SK-N-SH treated with all-trans-retinoic acid at 6 μM for 48 hours (cell line): ENCODE measurements at places on chromosomes 12 and 14.

DNA sequence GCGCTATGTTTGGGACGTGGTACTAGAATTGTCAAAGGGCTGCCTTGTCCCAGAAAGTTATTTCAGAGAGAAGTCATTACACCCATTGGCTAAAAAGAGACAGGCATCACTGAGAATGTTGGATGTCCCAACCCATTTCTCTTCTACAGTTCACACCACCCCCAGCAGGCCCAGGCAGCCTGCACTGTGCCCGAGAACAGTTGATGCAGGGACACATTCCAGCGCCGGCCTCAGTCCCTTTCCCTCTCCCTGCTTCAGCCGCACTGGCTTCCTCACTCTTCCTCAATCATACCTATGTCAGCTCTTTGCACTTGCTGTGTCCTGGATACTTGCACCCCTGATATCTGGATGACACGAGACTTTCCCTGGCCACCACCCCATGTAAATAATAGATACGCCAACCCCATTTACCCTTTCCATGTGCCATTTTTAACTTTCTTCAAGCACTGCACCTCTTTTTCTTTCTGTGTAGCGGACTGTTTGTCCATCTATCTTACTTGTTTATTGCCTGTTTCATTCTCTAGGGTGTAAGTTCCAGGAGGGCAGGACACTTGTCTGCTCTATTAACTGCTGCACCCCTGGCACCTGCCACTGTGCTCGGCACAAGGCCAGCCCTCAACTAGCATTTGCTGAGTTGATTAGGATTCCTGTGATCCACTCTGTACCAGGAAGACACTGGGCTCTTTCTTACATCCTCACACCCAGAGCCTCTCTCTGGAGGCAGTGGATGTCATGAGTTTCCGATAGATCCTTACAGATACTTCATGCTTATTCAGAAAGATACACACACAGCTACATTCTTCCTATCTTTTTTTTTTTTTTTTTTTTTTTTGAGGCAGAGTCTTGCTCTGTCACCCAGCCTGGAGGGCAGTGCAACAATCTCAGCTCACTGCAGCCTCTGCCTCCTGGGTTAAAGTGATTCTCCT is 76.6 kb upstream of the CEP83 start:
- no peak for ATAC-seq

GRCh38 chr14:102352213-102352612 is 10.5 kb downstream of the CINP start:
- ATAC-seq = no peak

- peak; percentile 69 for ATAC-seq
Measured at GRCh38 chr12:85029456-85029855, 6.6 kb downstream of the TSPAN19 start.

DNA sequence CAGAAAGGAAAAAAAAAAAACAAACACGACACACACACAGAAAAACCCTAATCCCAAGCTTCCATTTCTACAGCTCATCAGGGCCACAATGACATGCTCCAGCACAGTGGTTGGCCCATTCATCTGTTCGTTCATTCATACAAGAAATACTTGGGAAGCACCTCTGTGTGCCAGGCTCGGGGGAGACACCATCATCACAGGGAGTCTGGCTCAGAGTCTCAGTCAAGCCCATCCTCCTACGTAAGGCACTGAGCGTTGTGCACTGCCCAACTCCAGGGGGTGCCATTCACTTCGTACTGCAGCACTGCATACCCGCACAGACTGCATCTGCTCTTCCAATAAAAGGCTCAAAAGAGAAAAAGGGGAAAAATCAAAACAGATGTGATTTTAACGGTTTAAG is 15.3 kb downstream of the VPS37B start:
- ATAC-seq = peak; percentile 97

DNA sequence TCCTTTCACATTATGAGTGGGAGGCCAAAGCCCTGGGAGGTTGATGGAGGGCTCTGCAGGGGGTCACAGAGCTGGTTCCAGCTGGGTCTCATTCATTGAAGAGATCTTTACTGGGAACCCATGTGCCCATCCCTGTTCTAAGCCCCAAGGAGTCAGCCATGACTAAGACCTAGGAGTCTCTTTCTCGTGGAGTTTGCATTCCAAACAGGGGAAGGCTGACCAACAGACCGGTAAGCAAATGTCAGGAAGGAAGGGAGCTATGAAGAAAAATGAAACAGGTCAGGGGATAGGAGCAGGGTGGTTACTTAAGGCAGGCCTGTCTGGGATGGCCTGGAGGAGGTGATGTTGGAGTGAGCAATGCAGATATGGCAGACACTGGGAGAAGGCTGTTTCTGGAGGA is 31.5 kb downstream of the SYNDIG1L start:
- ATAC-seq = no peak

DNA sequence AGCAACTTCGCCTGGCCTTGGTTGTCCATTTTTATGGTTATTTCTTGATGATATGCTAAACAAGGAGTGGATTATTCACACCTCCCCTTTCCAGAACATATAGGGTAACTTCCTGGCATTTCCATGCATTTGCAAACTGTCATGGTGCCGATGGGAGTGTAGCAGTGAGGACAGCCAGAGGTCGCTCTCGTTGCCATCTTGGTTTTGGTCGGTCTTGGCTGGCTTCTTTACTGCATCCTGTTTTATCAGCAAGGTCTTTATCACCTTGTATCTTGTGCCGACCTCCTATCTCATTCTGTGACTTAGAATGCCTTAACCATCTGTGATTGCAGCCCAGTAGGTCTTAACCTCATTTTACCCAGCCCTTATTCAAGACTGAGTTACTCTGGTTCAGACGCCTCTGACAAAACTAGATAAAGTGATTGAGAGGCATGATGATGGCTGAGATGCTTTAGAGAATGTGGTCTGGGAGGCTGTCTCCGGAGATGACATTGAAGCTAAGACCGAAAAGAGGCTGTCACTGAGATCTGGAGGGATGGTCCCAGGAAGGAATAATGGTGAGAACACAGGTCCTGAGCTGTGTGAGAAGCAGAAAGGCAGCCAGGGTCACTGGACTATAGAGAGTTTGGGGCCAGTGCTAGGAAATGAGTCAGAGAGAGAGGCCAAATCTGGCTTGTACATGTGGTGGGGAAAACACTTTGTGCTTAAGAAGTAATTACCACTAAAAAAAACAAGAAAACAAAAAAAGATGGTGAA is 2.9 kb downstream of the GLT1D1 start:
- no peak for ATAC-seq

GRCh38 chr12:93591137-93591868 is 18.8 kb downstream of the SOCS2 start:
- ATAC-seq = peak; percentile 88

DNA sequence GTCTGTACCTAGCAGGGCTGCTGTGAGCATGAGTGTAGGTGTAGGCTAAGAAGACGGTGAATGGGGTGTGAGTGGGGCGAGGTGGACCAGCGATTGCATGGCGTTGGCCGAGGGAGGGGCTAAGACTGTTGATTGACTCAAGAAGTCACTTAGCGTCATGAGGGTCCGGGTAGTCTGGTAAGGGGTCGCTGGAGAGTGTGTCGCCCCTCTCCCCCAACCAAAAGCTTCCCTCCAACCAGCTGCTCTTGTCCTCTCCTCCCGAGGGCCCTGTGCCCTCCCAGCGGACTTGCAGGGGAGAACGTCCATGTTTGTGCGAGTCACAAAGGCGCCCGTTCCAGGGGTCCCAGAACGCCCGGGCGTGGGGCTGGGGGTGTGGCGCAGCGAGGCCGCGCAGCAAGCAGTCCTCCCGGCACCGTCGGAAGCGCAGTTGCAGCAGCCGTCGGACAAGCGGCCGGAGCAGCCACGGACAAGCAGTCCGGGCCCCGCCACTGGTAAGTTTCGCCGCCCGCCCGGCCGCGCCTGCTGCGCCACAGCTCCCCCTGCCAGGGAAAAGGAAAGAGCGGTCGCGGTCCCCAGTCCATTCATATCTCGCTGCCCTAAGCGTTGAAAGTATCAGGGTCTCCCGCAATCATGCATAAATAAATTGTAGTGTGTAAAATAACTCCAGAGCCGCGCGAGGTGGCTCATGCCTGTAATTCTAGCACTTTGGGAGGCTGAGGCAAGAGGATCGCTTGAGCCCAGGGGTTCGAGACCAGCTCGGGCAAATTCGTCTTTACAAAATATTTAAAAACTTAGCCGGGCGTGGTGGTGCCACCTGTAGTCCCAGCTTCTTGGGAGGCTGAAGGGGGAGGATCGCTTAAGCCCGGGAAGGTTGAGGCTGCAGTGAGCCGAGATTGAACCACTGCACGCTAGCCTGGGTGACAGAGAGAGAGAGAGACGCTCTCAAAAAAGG is at the start of gene CCDC63:
Gene CCDC63, plus strand, starts transcription at position 373 of the 952 bp plus-strand sequence. CDS start 5,968 bp downstream, outside the sequence.
- ATAC-seq = peak; percentile 43

DNA sequence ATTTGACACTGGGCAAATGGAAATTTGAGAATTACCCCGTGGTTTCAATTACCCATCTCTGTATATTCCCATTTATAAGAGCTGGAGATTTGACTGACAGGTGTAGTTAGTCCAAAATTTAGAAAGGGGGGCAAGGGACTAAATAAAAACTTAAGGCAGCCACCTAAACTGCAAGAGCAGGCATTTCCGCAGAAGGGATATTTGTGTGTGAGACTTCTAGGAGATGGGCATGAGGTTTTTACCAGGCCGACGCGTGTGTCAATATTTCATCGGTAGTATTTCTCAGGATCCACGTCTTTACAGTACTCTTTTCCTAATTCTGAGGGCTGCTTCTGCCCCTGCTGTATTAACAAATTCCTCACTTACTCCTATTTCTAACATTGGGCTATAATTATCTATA is 1.4 kb downstream of the FAR2 start:
- ATAC-seq = no peak

DNA sequence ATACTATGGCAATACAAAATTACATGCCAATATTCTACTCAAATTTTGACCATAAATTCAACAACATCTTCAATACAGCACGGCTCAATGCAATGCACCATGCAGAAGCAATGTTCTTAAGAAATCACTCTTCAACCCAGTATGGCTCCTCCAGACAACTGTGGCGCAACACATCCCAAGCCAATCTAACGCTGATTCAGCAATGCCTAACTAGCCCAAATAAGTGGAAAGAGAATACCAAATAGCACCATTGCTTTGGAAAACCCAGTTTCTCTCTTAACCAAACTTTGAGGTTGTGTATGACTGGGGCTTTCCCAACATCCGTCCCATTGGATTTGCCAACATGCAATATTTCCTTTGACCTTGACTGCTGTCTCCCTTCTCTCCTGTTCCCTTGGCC is 211.1 kb upstream of the TBX3 start:
- no peak for ATAC-seq

- ATAC-seq = peak; percentile 71
Measured at GRCh38 chr12:57005980-57006808, at the start of gene ZBTB39. ZBTB39 (minus strand) TSS chr12:57006546; CDS start chr12:57004917, 1,629 bp downstream.

- ATAC-seq = no peak
Measured at GRCh38 chr12:103178366-103179080, 221.0 kb downstream of the ASCL1 start.

GRCh38 chr12:26736563-26737486 is 96.2 kb downstream of the ITPR2 start:
- no peak for ATAC-seq

DNA sequence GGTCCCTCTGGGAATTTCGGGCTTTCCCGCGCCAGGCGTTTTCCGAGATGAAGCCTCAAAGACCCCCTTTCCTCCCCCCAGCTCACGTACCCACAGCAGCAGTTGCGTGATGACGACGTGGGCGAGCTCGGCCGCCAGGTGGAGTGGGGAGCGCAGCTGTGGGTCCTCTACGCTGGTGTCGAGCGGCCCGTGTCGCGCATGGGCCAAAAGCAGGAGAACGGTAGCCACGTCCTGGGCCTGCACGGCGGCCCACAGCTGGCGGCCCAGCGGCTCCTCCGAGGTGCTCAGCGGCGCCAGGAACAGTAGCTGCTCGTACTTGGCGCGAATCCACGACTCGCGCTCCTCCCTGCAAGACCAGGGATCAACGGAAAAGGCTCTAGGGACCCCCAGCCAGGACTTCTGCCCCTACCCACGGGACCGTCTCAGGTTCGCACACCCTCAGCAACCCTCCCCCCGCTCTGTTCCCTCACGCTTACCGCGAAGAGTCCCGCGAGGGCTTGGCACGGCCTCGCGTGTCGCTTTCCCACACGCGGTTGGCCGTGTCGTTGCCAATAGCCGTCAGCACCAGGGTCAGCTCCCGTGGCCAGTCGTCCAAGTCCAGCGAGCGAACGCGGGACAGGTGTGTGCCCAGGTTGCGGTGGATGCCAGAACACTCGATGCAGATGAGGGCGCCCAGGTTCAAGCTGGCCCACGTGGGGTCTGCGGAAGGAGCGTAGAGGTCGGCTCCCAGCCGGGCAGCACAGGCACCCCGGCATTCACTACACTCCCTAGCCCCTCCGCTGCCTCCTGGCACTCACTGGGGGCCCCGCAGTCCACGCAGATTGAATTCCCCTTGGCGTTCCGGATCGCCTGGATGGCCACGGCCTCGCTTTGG is 11.4 kb downstream of the AGAP2 start:
- no peak for ATAC-seq

GRCh38 chr14:36747411-36748184 is 85.9 kb downstream of the PAX9 start:
- ATAC-seq = no peak

GRCh38 chr14:89861630-89862029 is 92.9 kb downstream of the EFCAB11 start:
- ATAC-seq = no peak

- ATAC-seq = no peak
Measured at GRCh38 chr14:36981832-36982529, 190.4 kb downstream of the SLC25A21 start.

- no peak for ATAC-seq
Measured at GRCh38 chr12:79659961-79660431, 30.8 kb downstream of the PAWR start.

DNA sequence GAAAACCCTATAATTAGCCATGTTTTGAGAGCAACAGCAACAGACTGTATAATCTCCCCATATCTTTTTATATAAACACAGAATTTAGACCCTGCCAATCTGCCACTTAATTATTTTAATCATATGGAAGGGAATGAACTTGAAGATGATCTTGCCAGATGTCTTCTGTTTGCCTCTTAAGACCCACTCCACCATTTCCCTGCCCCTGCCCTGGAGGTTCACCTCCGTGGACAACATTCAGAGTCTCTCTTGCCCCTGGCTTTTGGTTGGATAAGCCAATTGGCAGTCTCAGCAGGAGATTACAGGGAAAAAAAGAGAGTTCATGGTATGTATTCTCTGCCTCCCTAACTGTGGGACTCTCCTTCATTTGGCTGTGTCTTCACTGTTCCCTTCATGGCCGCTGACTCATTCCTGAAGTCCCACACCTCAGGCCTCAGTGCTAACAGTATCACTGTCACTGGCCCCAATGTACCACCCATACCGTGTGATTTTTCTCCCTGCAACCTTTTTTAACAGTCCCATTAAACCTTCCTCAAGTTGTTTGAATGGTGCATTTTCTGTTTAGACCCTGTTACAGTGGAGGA is 184.8 kb downstream of the PIK3C2G start:
- ATAC-seq = no peak

DNA sequence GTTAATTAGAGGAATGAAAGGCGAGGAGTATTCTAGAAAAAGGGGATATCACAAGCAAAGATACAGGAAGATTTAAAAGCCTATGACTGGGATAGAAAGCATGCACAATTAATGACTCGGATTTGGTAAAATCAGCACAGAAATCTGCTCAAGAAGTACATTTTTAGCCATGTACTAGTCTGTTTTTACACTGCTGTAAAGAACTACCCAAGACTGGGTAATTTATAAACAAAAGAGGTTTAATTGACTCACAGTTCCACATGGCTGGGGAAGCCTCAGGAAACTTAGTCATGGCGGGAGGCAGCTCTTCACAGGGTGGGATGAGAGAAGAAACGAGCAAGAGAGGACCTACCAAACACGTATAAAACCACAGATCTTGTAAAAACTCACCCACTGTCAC is 716.3 kb upstream of the MDGA2 start:
- no peak for ATAC-seq
